Caco-2 (cell line): ENCODE measurements at places on chromosomes 12 and 14.

DNA sequence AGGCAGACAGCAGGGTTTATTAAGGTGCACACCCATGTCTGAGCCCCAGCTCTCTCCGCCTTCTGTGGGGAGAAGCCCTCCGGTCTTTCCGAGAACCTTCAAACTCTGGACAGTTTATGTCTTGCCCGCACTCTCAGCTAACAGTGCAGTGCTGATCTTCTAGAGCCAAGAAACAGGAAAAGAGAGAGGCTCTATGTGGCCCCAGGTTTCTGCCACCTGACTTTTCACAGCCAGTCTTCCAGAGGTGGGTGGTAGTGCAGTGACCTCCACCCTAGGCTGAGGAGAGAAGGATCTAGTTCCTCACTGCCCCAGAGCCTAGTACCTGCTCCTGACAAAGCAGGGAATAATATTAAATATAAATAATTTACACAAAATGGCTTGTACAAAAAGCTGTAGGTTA, 4.0 kb upstream of the SLC22A17 start:
- no peak for DNase-seq

DNA sequence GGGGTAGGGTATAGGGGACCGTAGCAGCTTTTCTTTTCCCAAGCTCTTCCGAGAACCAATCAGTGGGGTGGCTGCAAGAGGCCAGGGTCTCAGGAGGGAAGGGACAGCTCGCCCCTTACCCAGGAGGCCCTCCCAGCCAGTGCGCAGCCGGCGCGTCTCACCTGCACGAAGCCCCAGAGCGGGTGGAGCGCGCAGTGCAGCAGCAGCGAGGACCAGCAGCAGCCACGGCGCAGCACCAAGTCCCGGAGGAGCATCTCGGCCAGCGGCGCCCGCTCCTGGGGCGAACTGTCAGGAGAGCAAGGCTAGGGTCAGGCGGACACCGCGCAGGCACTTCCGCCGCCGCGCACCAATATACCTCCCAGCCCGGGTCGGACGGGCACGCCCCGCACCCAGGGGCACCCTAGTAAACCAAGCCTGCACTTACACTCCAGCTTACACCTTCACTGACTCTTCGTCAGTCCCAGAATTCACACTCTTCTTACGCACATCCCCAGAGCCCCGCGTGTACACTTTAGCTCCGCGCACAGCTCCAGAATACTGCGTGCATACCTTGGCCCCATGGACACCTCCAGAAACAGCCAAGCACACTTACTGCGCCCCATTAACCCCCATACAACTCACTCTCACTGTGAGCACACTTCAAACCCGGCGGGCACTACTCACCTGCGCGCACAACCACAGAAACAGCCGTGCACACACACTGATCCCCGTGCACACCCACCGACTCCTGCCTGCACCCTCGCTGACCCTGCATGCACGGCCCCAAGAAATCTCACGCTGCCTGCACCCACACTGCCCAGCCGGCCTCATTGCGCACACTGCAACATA, 606 bp downstream of the PRIMA1 start:
- no peak for DNase-seq

GRCh38 chr12:84793558-84794367, 118.8 kb downstream of the SLC6A15 start:
- DNase-seq: no peak

GRCh38 chr12:49287876-49288275, 7.1 kb upstream of the PRPH start:
- no peak for DNase-seq

- no peak for DNase-seq
Observed at GRCh38 chr12:23891115-23891514, 58.4 kb downstream of the SOX5 start.

DNA sequence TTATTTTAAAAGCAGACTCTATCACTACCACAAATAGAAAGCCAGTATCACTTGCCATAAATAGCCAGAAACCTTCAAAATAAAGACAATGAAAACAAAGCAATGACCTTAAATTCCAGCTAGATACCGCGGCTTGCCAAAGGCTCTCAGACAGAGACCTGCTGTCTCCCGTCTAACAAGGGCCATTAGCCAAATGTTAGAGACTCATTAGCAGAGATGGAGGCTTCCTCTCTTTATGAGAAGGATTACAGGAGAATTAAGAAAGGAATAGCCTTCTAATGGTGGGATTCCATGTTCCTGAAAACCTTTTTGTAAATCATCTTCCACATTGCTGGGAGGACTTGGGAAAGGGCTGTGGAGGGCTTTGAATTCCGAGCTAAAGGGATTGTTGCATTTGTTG, 206.7 kb downstream of the AACS start:
- DNase-seq: no peak

GRCh38 chr12:48084841-48085460, 20.9 kb downstream of the SENP1 start:
- DNase-seq: no peak

- DNase-seq: no peak
Observed at GRCh38 chr14:97100306-97100705, 303.1 kb downstream of the VRK1 start.

- peak; percentile 34 for DNase-seq
Observed at GRCh38 chr12:128905003-128905544, 51.8 kb downstream of the GLT1D1 start.

- no peak for DNase-seq
Observed at GRCh38 chr12:19641235-19642080, 202.2 kb downstream of the AEBP2 start.

GRCh38 chr12:50282721-50283228, 545 bp downstream of the LIMA1 start:
- no peak for DNase-seq

DNA sequence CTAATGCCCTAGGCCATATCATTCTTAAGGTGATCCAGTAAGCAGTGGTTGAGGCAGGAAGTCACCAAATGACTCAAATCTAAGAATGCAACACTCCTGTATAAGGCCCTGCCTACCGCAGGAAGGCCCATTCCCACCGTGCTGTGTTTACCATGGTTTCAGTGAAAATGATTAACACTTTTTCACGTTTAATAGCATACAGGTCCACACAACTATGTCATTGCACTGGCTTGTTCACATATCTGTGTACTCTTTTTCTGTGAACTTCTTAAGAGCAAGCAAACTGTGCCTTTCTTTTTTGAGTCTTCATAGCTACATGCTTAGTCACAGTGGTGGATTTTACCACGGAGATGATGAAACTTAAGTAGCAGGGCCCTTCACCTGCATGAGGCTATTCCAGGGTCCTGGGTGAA, 214.9 kb downstream of the CNTN1 start:
- DNase-seq: no peak

DNA sequence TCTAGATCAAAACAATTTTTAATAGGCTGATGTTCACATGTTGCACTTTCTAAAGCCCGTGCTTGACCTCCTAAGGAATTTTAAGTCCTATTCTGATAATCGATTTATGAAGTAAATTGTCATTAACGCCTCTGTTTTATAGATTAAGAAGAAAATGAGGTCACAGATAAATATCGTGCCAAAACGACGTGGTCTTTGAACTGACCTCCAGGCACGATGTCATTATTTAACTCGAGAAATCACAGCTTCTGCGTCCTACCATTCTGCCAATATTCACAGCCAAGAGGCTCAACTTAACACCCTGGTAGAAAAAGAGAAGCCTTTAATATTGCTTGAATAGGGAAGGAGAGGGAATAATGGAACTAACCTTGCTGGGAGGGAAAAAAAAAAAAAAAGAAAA, 888 bp upstream of the EEA1 start:
- DNase-seq: no peak

- DNase-seq: peak; percentile 88
Observed at GRCh38 chr14:75050852-75051555, at the start of gene MLH3. Gene MLH3, minus strand, starts transcription at chr14:75051467. Its CDS starts 1,812 bp downstream, at chr14:75049655.

- DNase-seq: no peak
Observed at GRCh38 chr14:21199611-21200560, 44.0 kb upstream of the OR5AU1 start.

DNA sequence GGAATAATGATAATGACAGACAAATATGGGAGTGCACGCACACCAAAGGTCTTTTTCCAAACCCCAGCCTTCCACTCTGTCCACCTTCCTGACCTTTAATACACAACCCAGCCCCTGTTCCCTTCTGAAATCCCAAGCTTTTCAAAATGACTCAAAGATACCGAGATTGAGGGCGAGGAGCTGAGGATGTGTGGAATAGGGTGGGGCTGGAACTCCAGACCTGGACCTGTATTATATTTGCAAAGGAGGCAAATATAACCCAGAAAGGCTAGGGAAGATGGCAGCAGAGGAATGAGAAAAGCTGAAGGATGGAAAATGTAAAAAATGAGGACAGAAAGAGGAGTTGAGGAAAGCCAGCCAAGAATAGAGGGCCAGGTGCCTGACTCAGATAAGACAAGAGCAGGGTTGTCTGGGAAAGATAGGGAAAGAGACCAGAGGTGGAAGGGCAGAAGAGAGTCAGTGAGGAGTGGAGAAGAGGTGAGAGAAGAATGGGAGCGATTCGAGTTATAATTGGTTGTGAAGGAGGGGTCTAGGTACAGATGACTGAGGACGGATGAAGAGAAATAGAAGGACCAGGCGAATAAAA, 1.0 kb upstream of the PTMS start:
- DNase-seq: no peak

GRCh38 chr12:130335517-130336392, 1.9 kb upstream of the PIWIL1 start:
- peak; percentile 62 for DNase-seq

DNA sequence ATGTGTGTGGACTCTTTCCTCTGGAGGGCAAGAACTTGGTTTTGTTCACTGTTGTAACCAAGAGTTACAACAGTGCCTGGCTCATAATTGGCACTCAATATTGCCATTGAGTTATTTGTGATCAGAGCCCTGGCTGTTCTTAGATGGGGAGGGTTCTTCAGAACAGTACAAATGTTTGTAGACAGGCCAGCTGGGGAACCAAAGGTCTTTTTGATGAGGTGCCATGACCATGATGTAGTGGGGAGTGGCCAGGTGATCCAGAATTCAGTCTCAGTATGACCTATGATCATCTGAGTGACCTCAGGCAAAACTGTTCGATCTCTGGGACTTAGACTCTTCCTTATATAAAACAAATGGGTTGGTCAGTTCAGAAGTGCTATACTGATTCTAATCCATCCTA, 3.3 kb upstream of the PRKAB1 start:
- no peak for DNase-seq

DNA sequence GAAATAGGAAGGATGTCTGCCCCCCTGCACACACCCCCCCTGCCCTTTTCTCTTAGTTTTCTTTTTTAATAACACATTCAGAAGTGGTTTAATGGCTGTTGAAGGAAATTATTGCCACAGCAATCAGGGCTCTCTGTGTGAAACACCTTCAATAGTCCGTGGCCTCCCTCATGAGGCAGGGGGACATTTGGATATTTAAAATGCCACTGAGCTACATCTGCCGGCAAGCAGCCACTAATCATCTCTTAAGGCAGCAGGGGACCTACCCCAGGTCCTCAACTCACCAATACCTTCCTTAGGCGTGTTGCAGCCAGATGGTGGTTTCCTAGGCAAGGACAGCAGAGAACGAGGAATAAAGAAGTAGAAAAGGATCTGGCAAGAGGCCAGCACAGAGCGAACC, 283.2 kb downstream of the TTC8 start:
- no peak for DNase-seq

- no peak for DNase-seq
Observed at GRCh38 chr12:89960011-89960507, 251.4 kb upstream of the ATP2B1 start.

DNA sequence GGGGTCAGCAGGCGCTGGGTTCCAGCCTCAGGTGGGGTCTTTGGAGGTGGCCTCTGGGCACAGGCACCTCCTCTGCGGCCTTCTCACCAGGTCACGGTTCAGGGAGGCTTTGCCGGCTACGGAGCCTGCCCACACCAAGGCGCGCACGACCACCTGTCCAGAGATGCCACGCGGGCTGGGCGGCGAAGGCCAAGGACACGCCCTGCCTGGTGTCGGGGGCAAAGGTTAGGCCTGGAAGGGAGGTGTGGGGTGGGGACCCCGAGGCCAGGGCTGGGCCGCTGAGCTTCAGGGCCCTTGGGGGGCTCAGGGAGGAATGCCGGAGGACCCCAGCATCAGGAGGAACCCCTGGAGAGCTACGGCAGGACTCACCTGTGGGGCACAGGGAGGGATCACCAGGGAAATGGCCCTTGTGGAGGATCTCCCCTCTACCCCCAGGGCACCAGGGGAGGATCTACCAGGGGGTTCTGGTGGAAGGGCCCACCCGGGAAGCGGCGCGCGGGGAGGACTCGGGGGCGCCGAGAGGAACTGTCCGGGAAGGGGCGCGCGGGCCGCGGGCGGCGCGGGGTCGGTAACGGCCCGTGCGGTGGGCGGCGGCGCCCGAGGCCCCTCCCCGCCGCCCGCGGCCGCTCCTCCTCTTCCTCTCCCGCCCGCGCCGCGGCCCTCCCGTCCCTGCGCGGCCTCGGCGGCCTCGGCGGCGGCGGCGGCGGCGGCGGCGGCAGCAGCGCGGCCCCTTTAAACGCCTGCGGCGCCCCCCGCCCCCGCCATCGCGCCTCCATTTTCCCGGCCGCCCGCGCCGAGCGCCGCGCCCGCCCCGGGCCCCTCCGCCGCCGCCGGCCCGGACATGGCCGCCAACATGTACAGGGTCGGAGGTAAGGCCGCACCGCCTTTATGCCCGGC, at the start of gene MTA1:
MTA1 (plus strand) TSS at position 633 of the 897 bp plus-strand sequence; CDS start at position 842, 209 bp downstream.
- no peak for DNase-seq

GRCh38 chr14:31189346-31190218, 18.0 kb downstream of the HECTD1 start:
- no peak for DNase-seq

DNA sequence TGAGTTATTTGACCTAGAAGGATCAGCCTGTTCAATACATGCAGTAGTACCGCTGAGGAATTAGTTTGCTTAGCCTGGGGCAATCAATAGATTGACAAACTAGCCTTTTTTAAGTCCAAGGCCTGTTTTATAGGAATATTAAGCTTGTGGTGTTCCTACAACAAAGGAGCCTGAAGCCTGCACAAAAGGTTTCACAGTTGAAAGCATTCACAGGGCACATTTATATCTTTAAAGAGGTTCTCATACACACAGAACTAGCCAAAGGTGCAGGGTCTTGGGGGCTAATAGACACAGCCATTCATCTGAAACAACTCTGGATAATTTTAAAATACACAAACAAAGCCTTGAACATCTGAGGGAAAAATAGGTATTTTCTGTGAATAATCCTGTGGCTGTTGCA, 160.3 kb downstream of the RPS29 start:
- no peak for DNase-seq

DNA sequence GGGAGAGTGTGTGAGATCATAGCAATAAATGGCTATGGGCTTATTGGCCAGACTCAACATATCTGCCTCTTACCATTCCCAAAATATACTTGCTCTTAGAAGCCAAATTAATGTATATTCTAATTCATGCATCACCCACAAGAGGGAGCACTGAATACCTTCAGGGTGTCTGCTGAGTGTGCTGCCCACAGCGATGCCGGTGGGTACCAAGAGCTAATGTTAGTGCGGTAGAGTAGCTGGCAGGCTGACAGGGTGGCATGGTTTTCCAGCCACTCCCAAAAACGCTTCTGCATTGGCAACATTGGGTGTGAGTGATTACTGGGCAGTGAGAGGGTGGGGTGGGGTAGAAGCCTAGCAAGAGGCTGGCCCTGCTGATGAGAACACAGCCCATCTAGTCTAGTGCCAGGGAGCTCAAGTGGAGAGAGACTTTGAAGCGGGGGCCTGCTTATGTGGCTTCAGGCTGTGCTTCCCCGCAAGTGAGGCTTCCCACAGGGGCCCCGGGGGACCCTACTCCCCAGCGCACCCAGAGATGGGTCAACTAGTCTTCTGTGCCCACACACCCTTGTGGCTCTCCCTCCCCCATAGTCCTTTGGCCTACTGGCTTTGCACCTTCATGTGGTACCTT, 9.2 kb upstream of the PLEKHD1 start:
- no peak for DNase-seq
